Thoracic aorta endothelial cell (primary cell): ENCODE measurements at places on chromosomes 7 and 10. TPM values are rescaled to one million over a fixed set of nuclear protein-coding genes. Genes with fewer than 3 reads are reported as not detected.

The RBM20 gene
- not detected in 2 replicates for total RNA-seq

The FAS gene
- 24.3 and 28.2 TPM in 2 replicates for total RNA-seq

The CYP2C8 gene
- total RNA-seq: 0.40 TPM in 1 of 2 replicates, not detected in the other

The ECHDC3 gene
- total RNA-seq: 1.2 and 2.6 TPM in 2 replicates

The CLDN3 gene
- 0.27 and 0.43 TPM in 2 replicates for total RNA-seq

The LRRD1 gene
- total RNA-seq: 0.07 and 0.13 TPM in 2 replicates

The COL28A1 gene
- not detected in 2 replicates for total RNA-seq

The NCF1 gene
- not detected in 2 replicates for total RNA-seq

The HTR7 gene
- total RNA-seq: 0.07 and 0.13 TPM in 2 replicates

The FEZF1 gene
- total RNA-seq: not detected in 2 replicates

The CUZD1 gene
- total RNA-seq: 2.1 TPM in 2 replicates

The ADAM8 gene
- 0.07 and 0.13 TPM in 2 replicates for total RNA-seq

The TMEM236 gene
- 0.14 and 0.66 TPM in 2 replicates for total RNA-seq

The ACTA2 gene
- 26.8 and 29.8 TPM in 2 replicates for total RNA-seq

The ANKRD61 gene
- total RNA-seq: 0.22 TPM in 1 of 2 replicates, not detected in the other

The VPS37D gene
- 1.9 and 2.1 TPM in 2 replicates for total RNA-seq

The MOGAT3 gene
- not detected in 2 replicates for total RNA-seq

The POLR1F gene
- total RNA-seq: 51.3 and 55.9 TPM in 2 replicates

The NXPH1 gene
- not detected in 2 replicates for total RNA-seq

The SFRP5 gene
- not detected in 2 replicates for total RNA-seq

The UPK3B gene
- 0.13 TPM in 1 of 2 replicates, not detected in the other for total RNA-seq

The GRM3 gene
- not detected in 2 replicates for total RNA-seq

The GPNMB gene
- total RNA-seq: 0.13 and 0.72 TPM in 2 replicates

The SLIT1 gene
- total RNA-seq: under 0.01 TPM in 1 of 2 replicates, not detected in the other

The DNAH11 gene
- 1.5 and 4.2 TPM in 2 replicates for total RNA-seq

The AIMP2 gene
- 65.4 and 75.0 TPM in 2 replicates for total RNA-seq

The RAMP3 gene
- total RNA-seq: not detected in 2 replicates
